ENCODE measurements at places on chromosomes 6 and 20. TPM values are rescaled to one million over a fixed set of nuclear protein-coding genes. Genes with fewer than 3 reads are reported as not detected.

DNA sequence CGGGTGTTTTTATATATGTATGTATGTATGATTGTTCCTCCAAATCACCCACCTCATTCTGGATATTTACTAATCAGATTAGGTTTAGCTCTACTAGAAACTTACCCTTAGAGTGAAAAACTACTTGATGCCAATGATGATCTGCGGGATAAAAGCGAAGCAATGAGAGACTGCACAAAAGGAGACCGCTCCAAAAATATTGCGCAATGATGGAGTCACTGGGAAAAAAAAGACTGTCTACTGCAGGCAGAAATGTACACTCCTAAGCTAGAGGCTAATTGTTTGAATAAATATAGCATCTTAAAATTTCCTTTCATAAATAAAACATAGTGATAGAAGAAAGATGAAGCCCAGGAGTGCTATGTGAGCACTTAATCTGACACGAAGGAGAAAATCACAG, 7.3 kb downstream of the RAB32 start:
- DNase-seq = no peak

- DNase-seq = no peak
These were observed 75.4 kb downstream of the FILIP1 start for GRCh38 chr6:75418233-75418632.

GRCh38 chr20:56628015-56628872, 862 bp upstream of the TFAP2C start:
- peak; percentile 80 for DNase-seq

DNA sequence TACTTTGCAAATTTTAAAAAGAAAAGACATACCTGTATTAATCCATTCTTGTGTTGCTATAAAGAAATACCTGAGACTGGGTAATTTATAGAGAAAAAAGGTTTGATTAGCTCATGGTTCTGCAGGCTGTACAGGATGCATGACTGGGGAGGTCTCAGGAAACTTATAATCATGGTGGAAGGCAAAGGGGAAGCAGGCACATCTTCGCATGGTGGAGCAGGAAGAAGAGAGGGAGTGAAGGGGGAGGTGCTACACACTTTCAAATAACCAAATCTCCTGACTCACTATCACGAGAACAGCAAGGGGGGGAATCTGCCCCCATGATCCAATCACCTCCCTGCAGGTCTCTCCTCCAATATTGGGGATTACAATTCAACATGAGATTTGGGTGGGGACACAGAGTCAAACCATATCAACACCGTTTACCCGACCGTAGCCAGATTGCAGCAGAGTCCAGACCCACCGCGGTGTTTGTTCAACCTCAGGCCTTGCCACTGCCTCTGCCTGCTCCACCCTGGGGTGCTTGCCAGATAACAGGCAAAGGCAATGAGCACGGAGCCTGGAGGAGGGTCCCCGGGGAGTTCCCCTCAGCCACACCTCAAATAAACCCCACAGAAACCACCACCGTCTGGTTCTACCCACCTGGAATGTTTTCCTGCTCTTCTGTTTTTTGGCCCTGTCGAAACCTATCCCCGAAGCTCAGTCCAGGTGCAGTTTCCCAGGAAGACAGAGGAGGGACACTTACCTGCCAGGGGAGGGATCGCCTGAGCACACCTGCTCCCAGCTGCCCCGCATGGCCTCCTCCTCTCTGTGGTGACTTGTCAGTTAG, 142.2 kb upstream of the AFDN start:
- DNase-seq = peak; percentile 68

FOXC1 gene
- 3.7 TPM for total RNA-seq

- no peak for DNase-seq
These were observed 168.0 kb downstream of the GJA1 start for GRCh38 chr6:121603486-121603885.

- DNase-seq = no peak
These were observed 5.0 kb downstream of the BRD2 start for GRCh38 chr6:32973144-32974015.

SOBP gene
- total RNA-seq = 1.3 TPM

DNA sequence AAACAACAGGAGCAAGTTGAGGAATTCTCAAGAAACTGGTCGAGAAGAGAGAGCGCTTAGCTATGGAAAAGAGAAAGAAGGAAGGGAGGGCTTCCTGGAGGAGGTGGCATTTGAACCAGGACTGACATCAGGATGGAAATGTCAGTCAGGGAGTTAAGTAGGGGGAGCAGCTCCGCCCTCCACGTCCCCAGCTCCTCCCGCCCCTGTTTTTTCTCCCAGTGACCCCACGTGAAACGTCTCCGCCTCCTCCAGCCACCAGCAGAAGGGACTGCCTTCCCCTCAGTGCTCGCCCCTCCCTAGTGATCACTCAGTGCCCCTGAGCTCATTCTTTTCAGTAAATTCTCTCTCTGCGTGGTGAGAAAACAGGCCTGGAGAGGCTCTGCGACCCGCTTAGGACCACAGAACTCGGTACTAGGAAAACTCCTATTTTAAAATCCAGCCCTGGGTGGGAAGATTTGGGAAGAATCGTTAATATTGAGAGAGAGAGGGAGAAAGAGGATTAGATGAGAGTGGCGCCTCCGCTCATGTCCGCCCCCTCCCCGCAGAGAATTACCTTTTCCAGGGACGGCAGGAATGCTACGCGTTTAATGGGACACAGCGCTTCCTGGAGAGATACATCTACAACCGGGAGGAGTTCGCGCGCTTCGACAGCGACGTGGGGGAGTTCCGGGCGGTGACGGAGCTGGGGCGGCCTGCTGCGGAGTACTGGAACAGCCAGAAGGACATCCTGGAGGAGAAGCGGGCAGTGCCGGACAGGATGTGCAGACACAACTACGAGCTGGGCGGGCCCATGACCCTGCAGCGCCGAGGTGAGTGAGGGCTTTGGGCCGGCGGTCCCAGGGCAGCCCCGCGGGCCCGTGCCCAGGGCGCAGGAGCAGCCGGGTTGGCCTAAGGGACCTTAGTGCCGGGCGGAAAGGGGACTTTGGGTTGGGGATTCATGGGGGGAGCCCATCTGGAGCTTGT, 4.6 kb downstream of the HLA-DPB1 start:
- DNase-seq = peak; percentile 86

DNA sequence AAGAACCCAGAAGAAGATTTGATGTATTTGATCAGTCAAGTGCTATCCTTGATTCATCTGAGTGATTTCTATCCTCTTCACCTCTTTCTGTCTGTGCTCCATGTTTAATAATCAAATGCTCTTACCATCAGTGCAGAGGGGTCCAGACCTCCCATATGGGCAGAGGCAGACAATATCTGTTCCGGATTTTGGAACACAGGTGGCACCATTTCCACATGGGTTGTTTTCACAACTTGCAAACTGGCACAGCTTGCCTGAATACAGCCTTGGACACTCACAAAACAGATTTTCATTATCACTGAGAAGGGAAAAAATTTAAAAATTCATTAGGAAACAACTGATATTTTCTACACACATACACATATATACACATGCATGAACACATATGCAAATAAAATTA, 228.5 kb downstream of the PHF3 start:
- no peak for DNase-seq

GRCh38 chr6:3913077-3913957, 64.1 kb downstream of the FAM50B start:
- no peak for DNase-seq

DNA sequence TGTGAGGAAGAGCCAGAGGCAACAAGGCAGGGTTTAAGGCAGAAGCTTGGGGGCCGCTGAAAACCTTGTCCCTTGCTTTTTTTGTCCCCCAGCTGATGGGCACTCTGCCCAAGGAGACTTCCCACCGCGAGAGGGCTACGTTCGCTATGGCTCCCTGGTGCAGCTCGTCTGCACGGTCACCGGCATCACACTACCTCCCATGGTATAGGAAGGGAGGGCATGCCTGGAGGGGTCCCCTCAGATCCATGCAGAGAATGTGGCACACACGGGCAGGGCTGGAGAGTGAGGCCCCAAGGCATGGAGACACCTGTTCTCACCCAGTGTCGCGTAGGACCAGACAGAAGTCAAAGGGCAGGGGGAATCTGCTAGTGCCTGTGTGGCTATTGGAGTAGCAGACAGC, 5.8 kb upstream of the MATN4 start:
- no peak for DNase-seq

PCSK2 gene
- total RNA-seq = 0.10 TPM

DNA sequence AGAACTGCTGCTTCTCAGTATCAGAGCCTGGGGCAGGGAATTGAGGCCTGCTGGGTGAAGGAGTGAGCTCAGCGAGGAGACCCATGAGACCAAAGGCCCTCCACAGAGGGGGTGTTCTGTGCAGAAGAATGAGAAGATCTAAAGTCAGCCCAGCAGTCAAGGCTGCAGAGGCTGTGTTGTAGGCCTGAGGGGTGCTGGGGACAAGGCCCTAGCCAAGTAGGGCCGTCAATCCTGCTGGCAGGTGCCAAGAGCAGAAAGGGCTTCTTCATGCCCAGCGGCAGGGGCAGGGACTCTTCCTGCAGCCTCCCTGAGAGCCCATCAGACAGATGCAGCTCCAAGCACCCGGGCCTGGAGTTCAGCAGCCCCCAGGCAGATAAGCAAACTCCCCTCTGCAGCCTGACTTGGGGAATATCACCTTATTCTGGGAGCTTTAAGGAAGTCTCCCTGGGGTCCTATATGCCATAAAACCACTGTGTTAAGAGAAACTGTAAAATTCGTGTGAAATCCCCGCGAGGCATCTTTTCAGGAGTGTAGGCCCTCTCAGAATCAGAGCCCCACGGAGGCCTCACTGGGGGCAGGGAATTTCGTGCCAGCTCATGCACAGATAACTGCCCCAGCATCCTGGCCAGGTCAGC, 9.0 kb downstream of the CCDC167 start:
- DNase-seq = no peak

DAAM2 gene
- 0.97 TPM for total RNA-seq

DNA sequence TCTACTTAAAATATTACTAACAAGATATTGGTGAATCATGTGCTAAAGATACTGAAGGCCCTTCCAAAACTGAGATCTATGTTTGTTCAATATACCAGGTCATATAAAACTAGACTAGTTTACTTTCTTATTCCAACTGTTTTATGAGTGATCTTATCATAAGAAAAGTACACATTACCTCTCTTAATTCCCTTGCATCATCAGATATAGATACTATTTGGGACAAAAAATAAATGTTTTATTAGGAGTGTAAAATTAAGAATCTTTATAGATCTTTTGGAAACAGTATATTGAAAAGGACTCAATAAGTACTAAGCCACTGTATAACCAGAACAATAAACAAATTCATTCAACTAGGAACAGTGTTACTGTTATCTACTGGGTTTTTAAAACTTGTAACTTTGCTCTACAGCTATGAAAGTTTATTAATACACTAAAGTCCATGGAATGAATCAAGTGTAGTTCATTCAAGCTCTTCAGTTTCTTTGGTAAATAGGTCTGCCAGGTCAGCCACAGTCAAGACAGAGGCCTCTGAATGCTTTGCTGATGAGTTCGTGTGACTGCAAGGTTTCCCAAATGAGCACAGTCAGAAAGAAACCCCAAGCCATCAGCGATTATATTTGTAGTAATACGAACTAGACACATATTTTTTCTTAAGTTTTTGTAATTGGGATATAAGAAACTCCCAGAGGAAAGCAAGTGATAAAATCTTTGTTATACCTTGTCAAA, 71.8 kb upstream of the FBXO30 start:
- no peak for DNase-seq

CYB5R4 gene
- total RNA-seq = 12.7 TPM

DNA sequence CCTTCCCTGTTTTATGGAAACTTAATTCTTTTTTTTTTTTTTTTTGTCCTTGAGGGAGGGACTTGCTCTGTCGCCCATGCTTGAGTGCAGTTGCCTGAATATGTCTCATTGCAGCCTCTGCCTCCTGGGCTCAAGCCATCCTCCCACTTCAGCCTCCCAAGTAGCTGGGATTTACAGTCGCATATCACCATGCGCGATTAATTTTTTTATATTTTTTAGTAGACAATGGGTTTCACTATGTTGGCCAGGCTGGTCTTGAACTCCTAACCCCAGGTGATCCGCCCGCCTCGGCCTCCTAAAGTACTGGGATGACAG, 654 bp downstream of the TMEM14C start:
- DNase-seq = no peak

SLC26A8 gene
- total RNA-seq = 0.03 TPM

DDX43 gene
- 0.15 TPM for total RNA-seq

DNA sequence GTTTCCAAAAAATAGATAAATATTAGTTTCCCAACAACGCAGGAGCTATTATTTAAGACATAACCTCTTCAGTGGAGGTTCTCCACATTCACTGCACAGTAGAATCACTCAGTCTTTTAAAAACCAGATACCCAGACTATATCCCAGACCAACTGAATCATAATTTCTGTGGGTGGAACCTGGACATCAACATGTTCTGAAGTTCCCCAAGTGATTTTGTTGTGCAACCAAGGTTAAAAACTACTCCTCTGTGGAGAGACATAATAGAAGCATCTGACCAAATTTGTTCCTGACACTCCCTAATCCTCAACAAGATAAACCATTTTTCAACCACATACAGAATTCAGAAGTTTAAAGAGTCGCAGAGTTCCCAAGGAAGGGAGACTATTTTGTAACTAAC, 42.3 kb downstream of the STK38 start:
- DNase-seq = no peak

DNA sequence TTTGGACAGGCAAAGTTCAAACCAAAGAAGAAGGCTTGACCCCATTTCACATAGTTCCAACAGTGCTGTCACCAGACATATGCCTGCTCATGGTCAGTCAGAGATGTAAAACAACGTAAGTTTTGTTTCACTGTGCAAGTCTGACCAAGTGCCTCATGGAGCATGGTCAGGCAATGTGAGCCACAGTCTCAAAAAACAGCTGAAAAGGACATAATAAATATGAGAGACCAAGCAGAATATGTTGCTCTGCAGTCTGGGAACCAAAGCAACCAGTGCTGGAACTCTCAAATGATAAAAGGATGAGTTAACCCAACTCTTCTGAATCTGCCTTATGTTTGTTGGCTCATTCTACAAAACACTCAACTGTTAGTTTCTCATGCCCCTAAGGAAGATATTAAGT, 39.9 kb upstream of the DST start:
- DNase-seq = no peak

C20orf144 gene
- 0.11 TPM for total RNA-seq

KCNQ2 gene
- total RNA-seq = 92.6 TPM

DNA sequence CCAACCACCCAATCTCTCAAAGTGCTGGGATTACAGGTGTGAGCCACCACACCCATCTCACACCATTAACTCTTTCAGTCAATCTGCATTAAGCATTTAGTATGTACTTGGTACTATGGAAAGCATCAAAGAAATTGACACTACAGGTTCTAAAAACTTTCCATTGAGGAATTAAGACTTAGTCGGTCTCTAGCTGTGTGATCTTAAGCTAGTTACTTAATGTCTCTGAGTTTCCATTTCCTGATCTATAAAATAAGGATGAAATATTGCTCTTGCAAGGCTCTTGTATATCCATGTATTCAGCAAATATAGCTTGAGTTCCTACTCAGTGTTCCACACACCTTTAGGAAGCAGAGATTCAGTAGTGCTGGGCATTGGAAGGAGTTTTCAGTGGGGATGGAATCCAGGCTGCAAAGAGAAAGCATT, 48.9 kb upstream of the NCOA3 start:
- no peak for DNase-seq

HLA-DPB1 gene
- 27.6 TPM for total RNA-seq
